Eye (tissue), 1 donor: ENCODE measurements at places on chromosomes 12 and 14.

- DNase-seq: no peak
Measured at GRCh38 chr14:100074431-100075100, 9.3 kb downstream of the EVL start.

- no peak for DNase-seq
Measured at GRCh38 chr12:122082621-122083356, 4.2 kb downstream of the MLXIP start.

- no peak for DNase-seq
Measured at GRCh38 chr12:98403936-98404335, 111.5 kb upstream of the TMPO start.

DNA sequence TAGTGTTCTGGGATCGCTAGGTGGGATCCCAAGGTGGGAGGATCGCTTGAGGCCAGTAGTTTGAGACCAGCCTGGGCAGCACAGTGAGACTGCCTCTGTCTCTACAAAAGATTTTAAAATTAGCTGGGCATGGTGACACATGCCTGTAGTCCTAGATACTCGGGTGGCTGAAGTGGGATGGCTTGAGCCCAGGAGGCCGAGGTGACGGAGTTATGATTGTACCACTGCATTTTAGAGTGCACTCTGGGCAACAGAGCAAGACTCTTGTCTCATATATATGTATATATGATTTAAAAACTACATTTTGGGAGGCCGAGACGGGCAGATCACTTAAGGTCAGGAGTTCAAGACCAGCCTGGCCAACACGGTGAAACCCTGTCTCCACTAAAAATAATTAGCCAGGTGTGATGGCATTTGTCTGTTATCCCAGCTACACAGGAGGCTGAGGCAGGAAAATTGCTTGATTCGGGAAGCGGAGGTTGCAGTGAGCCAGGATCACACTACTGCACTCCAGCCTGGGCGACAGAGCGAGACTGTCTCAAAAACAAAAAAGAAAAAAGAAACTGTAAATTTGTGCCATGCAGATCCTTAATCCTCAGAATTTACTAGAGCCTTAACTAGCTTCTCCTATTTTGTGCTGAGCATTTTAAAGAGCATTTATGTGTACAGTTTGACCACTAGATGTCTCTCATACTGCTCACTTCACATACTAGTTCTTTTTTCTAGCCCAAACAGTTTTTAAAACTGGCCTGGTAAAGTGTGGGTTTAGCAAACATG lies 114.8 kb downstream of the MON2 start:
- peak; percentile 74 for DNase-seq

DNA sequence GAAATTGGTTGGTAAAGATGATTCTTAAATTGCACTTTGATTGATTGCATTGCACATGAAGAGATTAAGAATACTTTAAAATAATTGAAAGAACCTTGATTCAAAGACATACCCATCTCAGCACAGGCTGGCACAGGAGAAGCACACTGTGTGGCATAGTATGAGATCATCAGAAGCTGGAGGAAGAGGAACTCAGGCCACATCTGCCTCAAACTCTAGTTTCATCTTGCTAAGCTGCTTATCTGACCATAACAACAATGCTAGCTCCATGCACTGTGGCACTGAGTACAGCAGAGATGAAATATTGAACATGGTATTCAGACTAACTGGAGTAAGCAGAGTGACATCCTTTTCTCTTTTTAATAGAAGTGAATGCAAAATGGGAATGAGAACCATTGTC lies 99.1 kb downstream of the TBC1D30 start:
- DNase-seq: no peak

DNA sequence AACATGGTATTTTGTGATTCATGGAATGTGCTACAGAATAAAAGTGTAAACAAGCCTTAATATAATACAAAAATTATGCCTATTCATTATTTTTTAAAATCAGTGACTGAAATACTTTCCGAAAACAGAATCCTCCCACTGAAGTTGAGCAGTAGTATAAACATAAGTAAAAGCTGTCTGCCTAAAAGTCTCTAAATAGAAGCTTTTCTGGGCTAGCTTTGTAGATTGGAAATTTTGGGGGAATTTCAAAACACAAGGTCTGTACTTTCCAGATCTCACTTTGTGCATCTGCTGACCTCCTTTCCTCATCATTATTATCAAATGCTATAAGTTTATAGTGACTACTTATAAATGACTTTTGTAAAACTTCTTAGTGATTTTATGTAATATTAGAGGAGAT lies 80.4 kb upstream of the TRHDE start:
- no peak for DNase-seq

GRCh38 chr14:92287987-92288386 lies 35.0 kb upstream of the SLC24A4 start:
- DNase-seq: no peak

DNA sequence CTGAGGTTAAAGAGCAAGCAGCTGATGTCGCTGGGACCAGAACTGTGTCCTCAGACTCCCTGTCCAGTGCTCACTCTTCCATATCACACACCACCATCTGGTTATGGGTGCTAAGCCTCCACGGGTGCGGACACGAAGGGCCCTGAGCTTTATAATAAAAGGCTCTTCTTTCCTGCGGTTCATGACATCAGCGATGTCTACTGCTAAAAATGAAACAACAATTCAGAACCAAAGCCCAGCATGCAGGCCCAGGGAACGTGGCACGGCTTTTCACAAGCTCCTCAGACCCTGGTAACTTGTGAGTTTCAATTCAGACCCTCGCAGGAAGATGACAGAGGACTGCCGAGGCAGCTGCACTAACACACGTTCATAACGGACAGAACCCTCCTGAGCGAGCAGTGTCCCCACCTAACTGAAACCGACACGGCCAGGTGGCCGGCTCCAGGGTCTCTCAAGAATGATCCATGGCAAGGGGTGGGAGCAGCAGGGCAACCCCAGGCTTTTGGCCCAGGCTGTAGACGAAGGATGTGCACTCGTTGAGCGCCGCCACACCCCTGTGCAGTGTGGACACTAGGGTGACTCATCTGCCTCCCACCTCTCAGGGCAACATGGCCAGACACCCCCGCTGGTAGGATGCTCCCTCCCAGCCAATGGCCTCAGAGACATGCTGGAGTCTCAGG lies 180.3 kb downstream of the CALM1 start:
- no peak for DNase-seq

DNA sequence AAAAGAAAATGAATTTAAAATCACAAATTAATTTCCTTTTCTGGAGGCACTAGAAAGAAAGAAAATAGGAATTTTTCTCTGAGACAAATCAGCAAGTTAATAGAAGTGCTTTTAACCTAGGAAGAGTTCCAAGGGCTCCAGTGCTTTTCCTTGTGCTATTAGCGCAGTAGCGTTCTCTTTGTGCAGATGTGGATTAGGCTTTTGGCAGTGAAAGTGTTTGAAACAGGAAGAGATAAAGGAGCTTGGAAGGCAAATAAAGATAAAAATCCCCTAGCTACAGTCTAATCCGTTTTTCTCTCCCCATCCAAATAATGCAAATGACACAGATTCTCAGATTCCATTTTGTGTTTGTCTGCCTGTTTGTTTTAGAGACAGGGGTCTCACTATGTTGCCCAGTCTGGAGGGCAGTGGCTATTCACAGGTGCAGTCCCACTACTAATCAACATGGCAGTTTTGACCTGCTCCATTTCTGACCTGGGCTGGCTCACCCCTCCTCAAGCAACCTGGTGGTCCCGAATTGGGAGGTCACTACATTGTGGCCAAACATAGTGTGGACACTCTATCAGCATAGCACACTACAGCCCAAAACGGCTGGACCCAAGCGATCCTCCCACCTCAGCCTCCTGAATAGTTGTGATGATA lies 166.1 kb downstream of the PAWR start:
- no peak for DNase-seq

- no peak for DNase-seq
Measured at GRCh38 chr14:38430522-38430921, 174.6 kb upstream of the CLEC14A start.

DNA sequence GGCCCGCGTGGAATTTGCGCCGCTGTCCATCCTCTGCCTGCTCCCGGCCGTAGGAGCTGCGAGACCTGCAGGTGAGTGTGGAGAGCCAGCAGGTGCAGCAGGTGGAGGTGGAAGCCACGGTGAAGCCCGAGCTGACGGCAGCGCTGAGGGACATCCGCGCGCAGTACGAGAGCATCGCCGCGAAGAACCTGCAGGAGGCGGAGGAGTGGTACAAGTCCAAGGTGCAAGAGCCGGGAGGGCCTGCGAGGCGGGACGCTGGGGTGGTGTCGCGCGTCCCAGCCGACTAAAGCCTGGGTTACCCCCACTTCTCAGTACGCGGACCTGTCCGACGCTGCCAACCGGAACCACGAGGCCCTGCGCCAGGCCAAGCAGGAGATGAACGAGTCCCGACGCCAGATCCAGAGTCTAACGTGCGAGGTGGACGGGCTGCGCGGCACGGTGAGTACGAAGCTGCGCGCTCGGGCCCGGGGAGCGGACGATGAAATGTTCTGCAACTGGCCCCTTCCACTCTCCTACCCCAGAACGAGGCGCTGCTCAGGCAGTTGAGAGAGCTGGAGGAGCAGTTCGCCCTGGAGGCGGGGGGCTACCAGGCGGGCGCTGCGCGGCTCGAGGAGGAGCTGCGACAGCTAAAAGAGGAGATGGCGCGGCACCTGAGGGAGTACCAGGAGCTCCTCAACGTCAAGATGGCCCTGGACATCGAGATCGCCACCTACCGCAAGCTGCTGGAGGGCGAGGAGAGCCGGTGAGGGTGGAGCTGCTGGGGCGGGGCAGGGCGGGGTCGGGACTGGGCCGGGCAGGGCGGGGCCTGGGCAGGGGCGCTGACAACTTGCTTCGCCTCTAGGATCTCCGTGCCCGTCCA lies 2.1 kb downstream of the PRPH start:
- peak; percentile 38 for DNase-seq

DNA sequence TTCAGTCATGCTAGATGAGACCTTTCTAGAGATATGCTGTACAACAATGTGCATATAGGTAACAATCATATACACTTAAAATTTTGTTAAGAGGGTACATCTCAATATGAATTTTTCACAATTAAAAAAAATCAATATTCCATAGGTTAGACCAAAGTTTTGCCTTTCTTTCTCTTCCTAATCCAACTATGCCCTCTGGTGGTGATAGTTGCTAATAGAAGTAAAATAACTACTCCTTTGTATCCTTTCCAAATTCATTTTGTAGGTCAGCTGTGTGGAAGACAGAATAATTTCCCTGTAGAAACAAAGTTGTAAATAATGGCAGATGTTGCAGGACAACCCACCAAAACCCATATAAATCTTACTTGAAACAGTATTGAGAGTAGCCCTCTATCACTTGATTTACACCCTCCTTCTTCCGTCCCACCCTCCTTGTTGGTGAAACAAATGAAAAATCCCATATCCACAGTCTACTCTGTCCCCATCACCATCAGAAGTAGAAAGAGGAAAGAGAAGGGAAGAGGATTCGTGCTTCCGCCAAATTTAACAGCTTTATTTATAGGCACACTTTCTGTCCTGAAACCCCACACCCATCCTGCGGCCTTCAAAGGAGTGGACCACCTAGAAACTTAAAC lies 34.2 kb upstream of the KICS2 start:
- DNase-seq: peak; percentile 91

DNA sequence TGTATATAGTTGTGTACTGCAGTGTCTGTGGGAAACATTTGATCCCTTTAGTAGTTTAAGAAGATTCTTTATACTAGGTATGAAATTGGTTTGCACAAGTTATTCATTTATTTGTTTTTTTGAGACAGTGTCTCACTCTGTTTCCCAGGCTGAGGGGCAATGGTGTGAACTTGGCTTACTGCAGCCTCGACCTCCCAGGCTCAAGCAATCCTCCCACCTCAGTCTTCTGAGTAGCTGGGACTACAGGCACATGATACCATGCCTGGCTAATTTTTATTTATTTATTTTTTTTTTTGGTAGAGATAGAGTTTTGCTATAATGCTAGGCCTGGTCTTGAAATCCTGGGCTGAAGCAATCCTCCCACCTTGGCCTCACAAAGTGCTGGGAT lies 209.4 kb downstream of the RASSF9 start:
- DNase-seq: no peak

DNA sequence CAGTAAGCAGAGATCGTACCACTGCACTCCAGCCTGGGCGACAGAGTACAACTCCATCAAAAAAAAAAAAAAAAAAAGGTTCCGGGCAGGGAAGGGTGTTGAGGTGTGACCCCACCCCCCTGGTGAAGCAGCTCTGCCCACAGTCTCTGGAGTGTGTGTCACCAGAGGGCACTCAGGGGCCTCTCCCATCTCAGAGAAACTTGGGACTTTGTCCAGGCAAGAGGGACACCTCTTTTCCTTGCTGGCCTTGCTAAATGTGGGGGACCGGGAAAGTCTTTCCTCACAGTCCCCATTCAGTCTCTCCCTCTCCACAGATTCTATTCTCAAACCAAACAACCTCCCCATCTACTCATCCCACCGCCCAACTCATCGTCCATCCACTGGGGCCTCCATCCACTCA lies 43.6 kb downstream of the RFLNA start:
- DNase-seq: no peak

DNA sequence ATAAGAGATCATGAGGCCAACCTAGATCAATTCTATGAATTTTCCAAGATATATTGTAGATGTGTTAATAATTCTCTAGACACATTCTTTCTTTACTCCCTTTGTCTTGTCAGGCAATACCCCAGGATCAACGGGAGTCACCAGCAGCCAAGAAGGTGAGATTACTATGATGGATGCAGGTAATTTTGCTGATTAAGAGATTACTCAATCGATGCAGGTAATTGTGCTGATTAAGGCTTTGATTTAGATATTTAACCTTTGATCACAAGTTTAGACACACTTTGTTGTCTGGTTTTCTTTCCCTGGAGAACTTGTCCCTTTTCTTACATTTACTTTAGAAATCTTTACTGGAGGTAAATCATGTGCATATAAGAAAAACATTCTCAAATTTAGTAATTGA lies 134.3 kb upstream of the CNTN1 start:
- DNase-seq: no peak

DNA sequence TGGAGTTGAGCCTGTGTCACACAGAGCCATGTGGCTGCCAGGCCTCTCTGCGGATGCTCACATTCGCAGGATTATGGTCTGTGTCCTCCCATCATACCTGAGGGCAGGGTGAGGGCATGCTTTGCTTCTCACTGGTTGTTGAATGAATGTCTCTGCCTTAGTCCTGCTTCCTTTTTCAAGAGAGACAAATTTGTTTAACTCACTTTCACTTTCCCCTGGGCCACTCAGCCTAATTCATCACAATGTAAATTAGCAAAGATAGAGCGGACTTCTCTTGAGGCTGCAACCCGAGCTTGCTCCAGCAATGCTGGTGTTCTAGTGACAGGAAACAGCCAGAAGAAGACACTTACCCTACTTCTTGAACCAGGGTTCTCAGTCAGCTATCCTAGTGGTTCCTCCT lies 35.5 kb upstream of the PAX9 start:
- no peak for DNase-seq

DNA sequence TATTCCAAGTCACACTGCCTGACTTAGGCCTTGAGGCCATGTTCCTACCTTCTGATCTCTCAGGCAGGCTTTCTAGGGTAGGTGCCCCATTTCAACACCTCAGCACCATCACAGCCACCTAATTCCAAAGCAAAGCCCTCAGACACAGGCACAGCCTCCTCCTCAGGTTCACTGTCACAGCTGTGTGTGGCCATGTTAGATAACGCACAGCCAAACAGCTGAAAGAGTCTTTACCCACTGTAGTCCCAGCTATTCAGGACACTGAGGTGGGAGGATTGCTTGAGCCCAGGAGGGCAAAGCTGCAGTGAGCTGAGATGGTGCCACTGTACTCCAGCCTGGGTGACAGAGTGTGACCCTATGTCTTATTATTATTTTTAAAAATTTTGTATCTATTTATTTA lies 7.3 kb upstream of the TMEM229B start:
- DNase-seq: no peak
